ENCODE measurements at places on chromosomes 7 and 10.

DNA sequence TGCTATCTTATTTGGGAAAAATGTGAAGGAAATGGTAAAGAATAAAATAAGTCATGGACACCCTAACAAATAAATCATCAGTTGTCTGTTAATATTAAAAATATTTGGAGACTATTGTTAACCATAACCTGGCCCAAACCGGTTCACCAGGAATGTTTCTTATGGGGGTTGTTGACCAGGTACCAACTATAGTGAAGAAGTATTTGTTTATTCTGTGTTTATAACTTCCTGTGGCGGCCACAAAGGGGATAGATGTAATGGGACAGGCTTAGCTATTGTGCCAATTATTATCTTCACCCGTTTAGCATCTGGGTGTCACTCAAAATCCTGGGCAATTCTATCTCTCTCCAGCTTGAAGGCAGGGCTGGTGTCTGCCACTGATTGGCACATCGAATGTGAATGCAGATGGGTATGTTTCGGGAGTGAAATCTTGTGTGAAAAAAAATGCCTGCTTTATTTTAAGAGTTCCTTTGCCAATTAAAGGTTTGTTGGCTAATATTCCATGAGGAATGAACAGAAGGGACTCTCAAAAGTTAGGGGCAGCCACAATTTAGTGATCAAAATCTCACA is 500.9 kb downstream of the ARL4A start:
- DNase-seq: no peak

- no peak for DNase-seq
Measured at GRCh38 chr7:3172768-3173280, 128.2 kb upstream of the SDK1 start.

DNA sequence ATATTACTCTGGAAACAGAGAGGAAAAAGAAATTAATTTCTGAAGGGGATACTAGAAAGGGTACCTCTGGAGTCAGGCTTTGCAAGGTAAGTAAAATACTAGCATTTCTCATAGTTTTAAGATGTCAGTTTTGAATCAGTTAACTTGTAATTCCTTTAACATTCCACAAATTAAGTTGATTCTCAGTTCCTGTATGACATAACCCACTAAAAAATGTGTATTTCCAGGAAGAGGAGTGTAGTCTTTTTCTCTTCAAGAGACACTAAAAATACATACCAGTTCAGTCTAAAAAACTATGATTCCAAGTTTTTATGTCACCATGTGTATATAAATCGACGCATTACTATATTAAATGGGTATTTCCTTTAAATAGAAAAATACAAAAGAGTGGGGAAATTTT is 113.2 kb downstream of the CDK6 start:
- no peak for DNase-seq

- DNase-seq: no peak
Measured at GRCh38 chr10:96922978-96923948, 91.2 kb downstream of the LCOR start.

GRCh38 chr10:113711142-113711541 is 31.4 kb downstream of the CASP7 start:
- DNase-seq: no peak

DNA sequence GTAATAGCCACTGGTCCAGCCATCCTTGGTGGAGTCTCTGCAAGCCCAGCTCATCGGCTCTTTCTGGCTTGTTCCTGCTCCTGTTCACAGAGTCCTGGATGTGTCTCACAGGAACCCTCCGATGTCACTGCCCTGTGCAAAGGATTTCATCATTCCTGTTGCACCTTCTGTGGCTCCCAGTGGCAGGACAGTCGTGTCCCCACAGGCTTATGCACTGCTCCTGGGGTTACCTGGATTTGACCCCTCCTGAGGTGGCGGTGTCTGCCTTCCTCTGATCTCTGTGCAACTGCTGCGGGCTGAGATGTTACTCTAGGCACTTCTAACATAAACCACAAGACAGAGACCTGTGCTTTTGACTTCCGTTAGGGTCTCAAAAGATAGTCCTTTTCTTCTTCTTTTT is 30.6 kb downstream of the APBB1IP start:
- no peak for DNase-seq

DNA sequence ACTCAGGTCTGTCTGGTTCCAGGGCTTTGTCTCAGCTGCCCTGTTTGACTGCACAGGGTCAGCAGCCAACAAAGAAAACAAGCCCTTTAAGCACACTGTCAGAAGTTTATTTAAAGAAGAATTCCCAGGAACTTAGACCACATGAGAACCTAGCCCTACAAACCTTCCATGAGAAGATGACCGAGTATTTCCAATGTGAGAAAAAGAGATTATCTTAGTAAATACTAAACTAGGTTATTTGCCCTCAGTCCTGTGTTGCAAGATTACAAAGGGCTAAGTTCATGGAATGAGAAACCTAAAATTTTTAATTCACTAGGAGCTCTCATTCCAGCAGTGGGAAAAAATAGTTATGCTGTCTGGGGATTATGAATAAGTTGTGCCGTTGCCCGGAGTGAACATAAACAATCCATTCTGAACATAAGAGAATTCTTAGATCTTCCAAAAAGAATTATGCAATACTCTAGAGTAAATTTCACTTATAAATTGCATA is 46.7 kb downstream of the NOC3L start:
- DNase-seq: no peak

DNA sequence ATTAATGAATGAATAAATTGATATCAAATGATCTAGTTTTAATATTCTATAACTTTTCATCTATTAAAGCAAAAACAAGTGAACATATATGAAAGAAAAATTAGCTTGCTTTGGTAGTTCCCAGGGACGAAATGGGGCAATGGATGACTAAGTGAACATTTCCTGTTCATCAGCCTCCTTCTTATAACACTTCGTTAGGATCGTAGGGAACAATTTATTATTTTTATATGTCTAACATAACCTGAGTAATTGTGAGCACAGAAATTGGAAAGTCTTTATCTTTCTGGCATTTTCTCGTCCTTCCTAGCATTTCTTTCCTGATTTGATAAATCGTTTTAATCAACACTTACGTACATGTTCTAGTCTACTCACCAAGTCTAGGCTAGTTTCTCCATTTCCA is 59.1 kb upstream of the PPP1R3C start:
- DNase-seq: no peak

GRCh38 chr10:75097666-75098285 is 13.7 kb upstream of the SAMD8 start:
- DNase-seq: no peak

- no peak for DNase-seq
Measured at GRCh38 chr7:45698303-45699014, 124.3 kb downstream of the ADCY1 start.

- peak; percentile 73 for DNase-seq
Measured at GRCh38 chr10:29811751-29812427, 177.1 kb upstream of the SVIL start.

- no peak for DNase-seq
Measured at GRCh38 chr7:102305414-102306268, 19.0 kb downstream of the SH2B2 start.

GRCh38 chr10:68067029-68067428 is 8.1 kb downstream of the HERC4 start:
- no peak for DNase-seq

DNA sequence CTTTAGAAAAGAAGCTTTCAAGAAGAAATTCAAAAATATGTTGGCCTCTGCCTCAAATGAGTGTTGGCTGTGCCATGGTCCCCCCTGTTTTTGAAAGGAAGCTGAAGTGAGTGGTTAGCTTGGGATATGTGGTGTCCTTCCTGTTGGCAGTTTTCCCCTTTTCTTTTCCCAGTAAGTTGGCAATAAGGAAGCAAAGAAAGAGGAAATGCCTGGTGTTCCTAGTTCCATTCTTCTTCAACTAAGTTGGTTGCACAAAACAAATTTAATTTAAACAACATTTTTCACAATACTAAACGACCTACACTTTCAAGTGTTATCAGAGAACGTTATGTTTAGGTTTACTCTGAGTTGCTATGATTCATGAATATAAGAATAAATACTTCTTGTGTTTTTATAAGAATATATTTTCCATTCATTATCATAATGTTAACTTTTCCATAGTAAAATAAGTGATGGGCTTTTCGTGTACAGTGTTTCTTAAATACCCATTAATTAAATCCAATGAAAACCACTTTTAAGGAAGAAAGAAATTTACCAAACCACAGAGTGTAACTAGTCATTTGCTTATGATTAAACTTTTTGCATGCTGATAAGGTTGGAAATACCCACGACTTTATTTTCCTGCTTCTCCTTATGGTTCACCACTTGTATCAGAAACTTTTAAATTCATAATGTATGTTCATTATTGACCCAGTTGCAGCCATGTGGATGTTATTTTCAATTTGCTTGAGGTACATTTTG is 7.7 kb downstream of the HDAC9 start:
- DNase-seq: no peak

- DNase-seq: peak; percentile 36
Measured at GRCh38 chr7:139602143-139602722, 78.7 kb downstream of the CLEC2L start.

GRCh38 chr7:4801839-4802231 is 26.4 kb downstream of the AP5Z1 start:
- DNase-seq: no peak

GRCh38 chr7:105874055-105874454 is 2.3 kb downstream of the ATXN7L1 start:
- DNase-seq: peak; percentile 36

- DNase-seq: no peak
Measured at GRCh38 chr7:41163991-41164390, 538.9 kb downstream of the INHBA start.

DNA sequence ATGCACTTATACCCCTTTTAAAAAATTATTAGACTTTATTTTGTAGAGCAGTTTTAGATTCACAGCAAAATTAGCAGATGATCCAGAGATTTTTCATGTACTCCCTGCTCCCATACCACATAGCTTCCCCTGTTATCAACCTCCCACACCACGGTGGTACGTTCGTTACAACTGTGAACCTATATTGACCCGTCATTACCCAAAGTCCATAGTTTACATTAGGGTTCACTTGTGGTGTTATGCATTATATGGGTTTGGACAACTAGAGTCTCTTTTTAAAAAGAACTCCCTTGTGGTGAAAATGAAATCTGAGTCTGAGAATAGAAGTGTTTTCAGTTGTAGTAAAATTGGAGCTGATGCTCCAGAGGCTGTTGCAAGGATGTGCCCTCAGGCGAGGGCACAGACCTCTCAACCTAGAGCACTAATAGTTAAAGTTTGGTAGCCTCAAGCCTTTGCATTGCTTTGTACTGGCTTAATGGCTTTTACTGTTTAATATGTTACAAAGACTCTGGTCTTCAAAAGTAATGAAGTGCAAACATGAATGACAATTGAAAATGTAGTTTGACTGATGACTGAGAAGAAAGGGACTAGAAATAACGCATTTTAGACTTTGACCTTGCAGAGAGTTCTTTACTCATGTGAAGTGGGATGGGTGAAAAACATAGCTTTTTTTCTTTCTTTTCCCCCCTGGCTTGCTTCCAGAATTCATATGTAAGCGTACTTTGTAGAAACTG is 30.6 kb upstream of the CSTF2T start:
- DNase-seq: no peak

DNA sequence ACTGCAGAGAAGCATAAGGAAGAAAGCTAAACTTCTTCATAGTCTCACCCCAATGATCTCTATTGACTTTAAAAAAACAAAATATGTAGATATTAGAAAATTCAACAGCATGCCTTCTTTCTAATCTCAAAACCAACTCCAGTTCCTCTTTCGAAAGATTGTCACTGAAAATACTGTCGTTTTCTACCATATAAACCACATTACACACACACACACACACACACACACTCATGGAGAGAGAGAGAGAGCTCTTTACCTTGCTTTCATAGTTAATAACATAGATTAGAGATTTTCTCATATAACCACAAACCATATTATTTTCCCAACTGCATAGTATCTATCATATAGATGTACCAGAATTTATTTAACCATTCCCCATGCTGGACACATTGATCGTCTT is 296.2 kb upstream of the MGMT start:
- DNase-seq: no peak

- DNase-seq: no peak
Measured at GRCh38 chr7:144824360-144824759, 11.5 kb downstream of the TPK1 start.

DNA sequence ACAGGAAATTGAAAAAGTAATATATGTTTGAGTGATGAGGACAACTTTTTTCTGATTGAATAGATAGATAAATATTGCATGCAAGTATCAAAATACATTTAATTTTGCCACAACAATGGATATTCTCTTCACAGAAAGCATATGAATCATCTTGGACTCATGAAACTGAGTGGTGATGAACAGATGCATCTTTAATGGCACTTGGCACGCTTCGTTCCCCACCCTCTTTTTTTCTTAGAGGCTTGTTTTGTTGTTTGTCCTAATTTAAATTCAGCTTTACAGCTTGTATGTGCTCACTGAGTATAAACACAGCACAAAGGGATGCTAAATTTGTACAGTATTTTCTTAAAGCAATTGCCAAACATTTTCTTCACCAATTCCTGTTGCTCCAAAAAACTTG is 145.0 kb upstream of the YAE1 start:
- DNase-seq: no peak

GRCh38 chr10:99297033-99297432 is 32.1 kb upstream of the CNNM1 start:
- DNase-seq: no peak

DNA sequence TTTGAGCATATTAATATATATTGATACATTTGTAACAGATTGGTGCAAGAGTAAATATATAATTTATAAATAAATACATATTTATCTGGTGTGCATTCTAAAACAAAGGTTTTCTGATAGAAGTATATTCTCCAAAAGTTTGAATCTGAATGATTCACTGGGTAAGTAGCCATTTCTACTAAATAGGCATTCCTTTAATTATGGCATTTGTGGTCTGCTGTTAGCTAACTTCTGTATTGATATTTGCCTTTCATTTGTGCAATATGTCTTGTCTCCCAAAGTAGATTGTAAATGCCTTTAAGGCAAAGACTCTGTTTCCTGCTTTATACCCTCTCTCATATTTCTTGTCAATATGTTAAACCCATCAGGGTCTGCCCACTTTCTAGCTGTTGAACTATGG is 11.1 kb upstream of the ARID5B start:
- DNase-seq: no peak

GRCh38 chr10:59383436-59383835 is 21.1 kb upstream of the FAM13C start:
- no peak for DNase-seq

DNA sequence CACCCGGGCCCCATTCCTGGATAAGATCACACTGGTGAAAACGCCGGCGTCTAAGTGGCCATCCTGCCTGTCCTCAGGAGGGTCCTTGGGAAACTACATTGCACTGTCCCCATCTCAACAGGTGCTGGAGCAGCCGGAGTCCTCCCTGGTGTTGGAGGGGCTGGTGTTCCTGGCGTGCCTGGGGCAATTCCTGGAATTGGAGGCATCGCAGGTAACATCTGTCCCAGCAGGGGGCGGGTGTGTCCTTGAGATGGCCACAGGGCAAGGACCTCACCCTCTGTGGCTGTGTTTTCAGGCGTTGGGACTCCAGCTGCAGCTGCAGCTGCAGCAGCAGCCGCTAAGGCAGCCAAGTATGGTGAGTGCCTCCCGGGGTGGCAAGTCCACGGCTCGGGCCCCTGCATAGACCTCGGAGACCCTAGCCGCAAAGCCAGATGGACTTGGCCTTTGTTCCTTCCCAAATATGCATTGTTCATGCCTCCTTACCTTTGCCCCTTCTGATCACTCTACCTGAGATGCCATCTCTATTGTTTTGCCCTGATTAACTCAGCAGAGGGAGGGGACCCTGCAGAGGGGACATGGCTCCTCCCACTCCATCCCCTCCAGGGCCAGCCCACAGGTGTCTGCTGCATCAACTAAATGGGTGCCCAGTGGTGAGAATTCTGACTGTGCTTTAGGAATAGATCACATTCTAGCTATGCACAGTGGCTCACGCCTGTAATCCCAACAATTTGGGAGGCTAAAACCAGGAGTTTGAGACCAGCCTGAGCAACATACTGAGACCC is 23.8 kb downstream of the ELN start:
- no peak for DNase-seq

Measured in activated CD4-positive, alpha-beta T cell treated with anti-CD3 and anti-CD28 coated beads, Interleukin-2, amount 50 U/mL, for 16 hours (primary cell).